HS-27A (cell line): ENCODE measurements at places on chromosomes 6 and 20.

- no peak for DNase-seq
Measured at GRCh38 chr20:60641879-60642447, 610.1 kb upstream of the CDH4 start.

DNA sequence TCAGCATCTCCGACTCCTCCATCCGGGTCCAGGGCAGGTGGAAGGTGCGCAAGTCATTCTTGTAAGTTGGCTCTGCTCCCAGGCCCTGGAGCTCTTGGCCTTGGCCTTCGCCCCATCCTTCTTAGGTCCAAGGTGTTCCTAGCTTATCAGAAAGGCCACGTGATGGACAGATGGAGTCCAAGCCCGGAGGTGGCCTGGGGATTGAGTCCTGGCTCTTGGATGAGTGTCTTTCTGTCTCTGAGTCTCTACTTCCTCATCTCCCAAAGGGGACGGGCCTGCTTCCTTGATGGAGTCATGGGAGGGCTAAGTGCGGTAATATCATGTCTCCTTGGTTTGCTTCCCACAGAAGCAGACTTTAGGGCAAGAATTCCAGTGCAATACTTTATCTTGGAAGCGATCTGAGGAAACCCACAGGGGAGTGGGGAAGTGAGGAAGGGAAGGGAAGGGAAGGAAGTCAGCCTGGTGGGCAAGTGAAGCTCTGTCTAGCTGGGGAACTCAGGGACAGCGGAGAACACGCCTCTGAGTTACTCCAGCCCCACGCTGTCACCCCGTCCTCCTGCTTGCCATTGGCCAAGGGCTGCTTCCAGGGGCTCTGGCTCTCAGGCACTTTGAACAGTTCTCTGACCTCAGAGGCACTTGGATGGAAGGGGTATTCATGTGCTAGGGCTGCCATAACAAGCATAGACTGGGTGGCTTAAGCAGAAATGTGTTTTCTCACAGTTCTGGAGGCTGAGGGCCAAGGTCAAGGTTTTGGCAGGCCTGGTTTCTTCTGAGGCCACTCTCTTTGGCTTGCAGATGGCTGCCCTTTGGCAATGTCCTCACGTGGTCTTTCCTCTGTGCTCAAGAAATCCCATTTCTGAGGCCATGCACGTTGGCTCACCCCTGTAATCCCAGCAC is 4.8 kb downstream of the LBP start:
- DNase-seq, result no peak

DNA sequence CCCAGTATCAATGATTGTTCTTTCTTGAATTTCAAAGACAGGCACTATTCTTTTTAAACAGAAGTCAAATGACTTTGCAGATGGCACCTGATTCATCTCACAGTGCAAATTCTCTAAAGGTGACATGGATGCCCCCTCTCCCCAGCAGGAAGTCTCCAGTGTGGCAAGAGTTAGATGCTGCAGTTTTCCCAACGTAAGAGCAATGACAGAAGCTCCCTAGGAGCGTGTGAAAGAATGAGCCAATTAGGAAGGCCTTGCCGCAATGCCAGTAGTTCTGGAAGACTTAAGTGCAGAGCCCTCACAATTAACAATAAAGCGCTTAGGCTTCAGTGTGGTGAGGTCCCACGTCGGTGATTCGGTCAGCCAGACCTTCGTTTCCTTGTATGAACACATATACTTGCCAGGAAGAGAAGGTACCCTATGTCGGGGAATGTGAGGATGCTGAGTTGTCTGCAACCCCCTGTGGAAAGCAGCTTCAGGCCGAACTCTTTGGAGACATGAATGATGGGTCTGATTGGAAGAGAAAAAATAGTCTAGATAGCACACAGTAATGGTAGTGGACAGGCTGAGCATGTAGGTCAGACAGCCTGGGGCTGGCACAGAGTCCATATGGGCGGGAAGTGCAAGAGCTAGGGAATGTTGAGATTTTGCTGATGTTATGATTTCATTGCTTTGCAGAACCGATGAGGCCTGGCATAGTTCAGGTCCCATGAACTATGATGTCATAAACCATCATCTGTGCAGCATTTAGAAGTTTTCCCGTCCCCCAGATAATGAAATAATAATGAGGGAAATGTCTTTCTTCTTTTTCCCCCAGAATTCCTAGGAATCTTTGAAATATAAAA is 132.6 kb downstream of the PHACTR1 start:
- DNase-seq, result no peak

GRCh38 chr6:11791354-11792107 is 12.9 kb upstream of the ADTRP start:
- DNase-seq, result no peak

DNA sequence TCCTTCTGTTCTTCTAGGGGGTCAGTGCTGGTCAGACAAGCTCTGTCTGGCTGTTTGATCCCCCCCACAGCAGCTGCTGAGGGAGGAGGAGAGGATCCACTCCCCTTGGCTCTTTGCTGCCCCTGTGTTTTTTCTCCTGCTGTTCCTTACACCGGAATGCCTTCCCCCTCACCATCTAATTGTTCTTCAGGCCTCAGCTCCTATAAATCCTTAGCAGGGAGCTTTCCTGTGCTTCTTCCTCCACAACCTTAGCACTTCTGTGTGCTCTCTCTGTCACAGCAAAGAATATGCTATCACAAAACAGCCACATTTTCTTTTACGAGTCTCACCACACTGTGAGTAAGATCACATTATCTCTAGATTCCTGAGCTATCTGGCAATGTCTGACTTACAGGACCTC is 196.6 kb downstream of the OTOR start:
- DNase-seq, result no peak
